ENCODE measurements at places on chromosomes 6 and 20. TPM values are rescaled to one million over a fixed set of nuclear protein-coding genes. Genes with fewer than 3 reads are reported as not detected.

Gene C4A
- 0.27 TPM for total RNA-seq

Gene ZDHHC14
- total RNA-seq, result 6.5 TPM

DNA sequence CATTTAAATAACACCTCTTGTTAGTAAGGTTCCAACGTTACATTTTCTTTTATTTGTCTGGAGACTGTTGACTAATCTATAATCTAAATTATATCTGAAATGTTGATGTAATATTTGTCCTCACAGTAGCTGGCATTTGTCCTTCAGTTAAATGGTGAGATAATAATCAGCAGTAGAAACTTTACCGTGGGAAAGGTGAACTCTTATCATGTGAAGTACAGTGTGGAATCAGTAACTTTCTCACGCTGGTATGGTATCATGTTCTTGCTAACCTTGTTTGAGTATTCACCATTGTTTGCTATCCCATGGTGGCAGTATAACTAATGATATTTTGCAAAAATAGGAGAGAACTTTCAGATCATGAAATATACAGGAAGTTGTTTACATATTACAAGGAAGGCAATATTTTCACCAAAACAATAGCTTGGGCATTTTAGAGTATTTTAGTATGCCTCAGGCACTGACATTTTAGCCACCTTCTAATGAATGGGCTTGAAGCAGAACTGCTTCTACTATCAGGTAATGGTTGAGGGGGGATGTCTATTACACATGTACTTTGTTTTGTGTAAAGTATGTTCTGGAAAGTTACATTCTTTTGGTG lies 4.8 kb downstream of the GMNN start:
- DNase-seq, result no peak

DNA sequence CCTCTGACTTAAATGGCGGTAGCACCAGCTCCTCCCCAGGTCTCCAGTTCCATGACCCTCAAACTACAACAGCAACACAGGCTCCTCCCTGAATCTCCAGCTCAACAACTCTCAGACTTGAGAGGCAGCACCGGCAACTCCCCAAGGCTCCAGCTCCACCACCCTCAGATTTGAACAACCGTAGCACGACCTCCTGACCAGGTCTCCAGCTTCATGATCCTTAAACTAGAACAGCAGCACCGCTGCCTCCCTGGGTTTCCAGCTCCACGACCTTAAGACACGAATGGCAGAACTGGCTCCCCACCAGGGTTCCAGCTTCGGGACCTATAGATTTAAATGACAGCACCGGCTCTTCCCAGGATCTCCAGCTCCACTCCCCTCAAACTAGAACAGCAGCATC lies 325.8 kb downstream of the PREX1 start:
- DNase-seq, result no peak

GRCh38 chr6:118502169-118502568 lies 45.9 kb upstream of the PLN start:
- no peak for DNase-seq

DNA sequence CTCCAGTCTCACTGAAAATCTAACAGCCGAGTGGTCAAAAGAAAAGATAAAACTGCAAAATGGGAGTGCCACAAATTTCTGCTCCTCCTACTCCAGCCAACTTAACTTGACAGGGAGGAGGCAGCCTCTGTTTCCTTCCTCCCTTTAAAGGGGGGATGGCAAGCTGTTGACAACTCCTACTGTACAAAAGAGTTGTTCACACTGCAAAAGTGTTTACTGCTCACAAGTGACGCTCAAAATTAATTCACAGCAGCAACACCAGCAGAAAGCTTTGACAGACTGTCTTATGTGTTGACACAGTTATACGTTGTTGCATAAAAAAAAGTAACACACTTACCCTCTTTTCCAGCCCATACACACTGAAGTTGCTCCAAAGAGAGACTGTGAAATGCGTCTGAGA lies 169.8 kb downstream of the BACH2 start:
- no peak for DNase-seq

Measured in Daoy (cell line).